Fibroblast of skin of left biceps (primary cell): ENCODE measurements at places on chromosomes 4 and X.

DNA sequence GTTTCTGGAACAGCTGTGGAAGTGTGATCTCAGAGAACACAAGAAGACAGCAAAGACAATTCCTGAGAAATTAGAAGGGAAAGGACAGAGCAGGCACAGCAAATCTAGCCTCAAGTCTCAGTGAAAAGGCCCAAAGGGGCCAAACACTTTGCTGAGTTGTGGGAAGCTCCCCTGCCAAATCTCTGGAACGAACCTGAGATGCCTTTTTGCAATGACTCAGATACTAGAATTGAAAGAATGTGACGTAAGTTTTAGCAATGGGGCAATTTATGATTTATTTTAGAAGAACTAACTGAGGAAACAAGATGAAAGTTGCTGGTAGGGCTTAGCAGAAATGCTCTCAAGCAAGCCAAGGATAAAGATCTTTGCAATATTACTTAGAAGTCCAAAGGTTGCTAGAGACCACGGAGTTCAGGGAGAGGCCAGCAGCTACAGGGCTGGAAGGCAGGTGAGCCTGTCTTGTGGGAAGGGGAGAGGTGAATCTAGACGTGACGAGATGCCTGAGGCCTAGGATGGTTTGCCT, 92.8 kb downstream of the AMELX start:
- peak; percentile 56 for DNase-seq

GRCh38 chrX:153865685-153866084, 20.3 kb downstream of the L1CAM start:
- DNase-seq: no peak

GRCh38 chr4:85792376-85793232, 317.7 kb downstream of the ARHGAP24 start:
- peak; percentile 60 for DNase-seq

DNA sequence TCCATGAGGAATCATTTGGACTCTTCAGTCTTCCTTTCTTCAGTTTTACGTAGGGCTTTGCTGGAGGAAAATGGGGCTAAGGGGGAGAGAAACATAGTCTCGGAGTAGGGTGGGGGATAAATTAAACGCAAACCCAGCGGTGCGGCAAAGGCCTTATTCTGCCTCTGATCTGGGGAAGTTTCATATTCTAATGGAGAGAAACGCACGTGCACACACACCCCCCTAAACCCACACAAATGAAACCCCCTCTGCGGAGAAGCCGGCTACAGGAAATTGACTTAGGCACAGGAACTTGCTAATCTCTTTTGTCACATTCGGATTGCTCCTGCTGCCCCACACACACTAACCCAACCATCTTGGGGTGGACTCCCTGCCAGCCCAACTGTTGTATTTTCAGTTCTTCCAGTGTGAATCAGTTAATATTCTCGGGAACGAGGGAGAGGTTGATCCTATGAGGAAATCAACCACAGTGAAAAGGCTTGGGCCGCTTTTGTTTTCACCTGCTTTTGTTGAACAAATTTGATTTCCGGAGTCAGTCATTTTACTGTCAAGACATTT, at the start of gene RHOH:
TSS of gene RHOH (plus strand) at position 308 of the 558 bp plus-strand sequence. CDS start 46,356 bp downstream, outside the sequence.
- no peak for DNase-seq

- DNase-seq: no peak
These were observed 28.2 kb downstream of the TAPT1 start for GRCh38 chr4:16197876-16198665.

DNA sequence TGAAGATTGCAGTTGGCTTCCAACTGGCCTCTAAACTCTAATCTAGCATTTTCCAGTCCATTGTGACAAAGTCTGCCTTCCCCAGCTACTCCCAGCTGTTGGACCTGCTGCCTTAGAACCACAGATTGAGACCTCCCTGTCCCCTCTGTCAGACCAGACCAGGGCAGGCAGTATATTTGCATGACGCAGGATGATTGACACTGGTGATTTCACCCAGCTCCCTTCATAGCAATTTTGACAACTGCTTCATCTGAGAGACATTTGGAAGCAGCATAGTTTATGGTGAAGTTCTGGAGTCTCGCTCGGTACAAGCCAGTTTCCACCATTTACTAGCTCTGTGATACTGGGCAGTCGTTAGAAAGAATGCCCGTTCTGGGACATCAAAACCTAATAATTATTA, 2.5 kb downstream of the CYP4V2 start:
- no peak for DNase-seq

DNA sequence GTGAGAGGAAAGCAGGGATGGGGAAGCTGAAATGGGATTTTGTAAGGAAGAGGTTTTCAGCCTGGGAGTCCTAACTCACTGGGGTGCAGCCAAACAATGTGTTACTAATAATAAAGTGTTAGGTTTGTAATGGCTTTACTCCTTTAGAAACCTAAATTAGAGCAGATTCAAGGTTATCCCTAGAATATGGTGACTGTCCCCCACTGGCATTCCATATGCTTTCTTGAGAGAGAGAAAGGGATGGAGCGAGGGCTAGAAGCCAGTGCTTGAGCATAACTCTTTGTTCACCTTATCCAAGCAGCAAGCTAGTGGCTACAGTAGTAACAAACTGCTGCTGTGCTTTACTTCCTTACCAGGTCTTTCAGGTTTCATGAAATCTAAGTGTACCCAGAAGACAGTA, 249.1 kb upstream of the PGRMC2 start:
- DNase-seq: no peak

DNA sequence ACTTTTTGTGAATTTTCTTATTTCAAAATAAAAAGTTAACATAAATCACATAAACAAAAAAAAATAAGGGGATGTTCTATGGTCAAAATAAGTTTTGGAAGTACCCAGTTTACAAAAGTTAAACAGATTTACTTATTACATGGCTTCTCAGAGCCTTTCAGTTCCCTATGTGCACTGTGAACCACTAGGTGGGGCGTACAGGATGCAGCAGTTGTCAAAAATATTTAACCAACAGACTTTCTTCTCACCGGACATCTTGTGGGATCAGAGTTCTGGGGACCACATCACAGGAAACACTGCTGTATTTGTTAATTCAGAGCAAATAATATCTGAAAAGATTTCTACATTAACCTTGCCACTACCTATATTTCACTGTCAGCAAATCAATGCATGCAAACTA, 74.1 kb downstream of the SMARCA1 start:
- DNase-seq: no peak

- peak; percentile 59 for DNase-seq
These were observed 71.7 kb upstream of the BCOR start for GRCh38 chrX:40169193-40170101.

DNA sequence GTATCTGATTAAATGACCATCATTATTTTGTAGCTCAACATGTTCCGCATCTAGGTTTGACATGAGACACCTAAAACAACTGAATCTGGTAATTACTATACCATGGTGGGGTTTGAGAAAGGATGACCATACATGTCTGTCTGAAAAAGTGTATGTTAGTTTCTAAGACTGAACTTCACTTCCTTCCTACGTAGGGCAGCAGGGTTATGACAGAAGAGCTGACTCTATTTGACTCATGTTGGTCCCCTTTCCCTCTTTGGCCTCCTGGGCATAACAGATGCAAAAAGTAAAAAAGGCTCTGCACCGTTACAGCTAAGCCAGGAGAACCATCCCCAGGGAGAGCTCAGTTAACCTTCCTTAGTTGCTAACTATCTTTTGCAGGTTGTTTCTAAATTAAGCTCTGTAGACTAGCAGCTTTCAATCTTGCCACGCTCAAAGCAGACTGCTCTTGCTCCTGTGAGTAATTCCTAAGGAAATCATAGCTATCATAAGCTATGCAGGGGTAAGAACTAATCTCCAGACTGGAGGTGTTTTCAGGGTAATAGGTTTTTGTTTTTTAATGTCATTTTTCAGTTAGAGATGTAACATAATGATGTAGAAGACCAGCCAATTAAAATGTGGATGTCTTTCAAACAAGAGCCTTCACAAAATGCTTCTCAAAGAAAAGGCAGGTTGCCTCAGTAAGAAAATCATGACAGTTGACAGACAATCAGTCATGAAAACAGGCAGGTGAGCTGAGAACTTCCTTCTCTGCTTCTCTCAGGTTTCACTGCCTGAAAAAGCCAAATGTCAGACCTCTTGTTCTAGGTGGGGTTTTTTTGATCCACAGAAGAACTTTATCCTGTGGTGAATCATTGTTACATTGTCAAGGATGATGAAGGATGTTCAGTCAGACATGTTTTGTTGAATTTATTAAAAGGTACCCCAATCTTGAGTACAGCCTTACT, 66.9 kb upstream of the DAPP1 start:
- no peak for DNase-seq

- DNase-seq: no peak
These were observed 12.4 kb downstream of the PAQR3 start for GRCh38 chr4:78926826-78927225.

GRCh38 chr4:94947681-94948108, 189.9 kb downstream of the BMPR1B start:
- DNase-seq: no peak

- DNase-seq: no peak
These were observed 34.2 kb downstream of the FAM193A start for GRCh38 chr4:2570551-2571222.

DNA sequence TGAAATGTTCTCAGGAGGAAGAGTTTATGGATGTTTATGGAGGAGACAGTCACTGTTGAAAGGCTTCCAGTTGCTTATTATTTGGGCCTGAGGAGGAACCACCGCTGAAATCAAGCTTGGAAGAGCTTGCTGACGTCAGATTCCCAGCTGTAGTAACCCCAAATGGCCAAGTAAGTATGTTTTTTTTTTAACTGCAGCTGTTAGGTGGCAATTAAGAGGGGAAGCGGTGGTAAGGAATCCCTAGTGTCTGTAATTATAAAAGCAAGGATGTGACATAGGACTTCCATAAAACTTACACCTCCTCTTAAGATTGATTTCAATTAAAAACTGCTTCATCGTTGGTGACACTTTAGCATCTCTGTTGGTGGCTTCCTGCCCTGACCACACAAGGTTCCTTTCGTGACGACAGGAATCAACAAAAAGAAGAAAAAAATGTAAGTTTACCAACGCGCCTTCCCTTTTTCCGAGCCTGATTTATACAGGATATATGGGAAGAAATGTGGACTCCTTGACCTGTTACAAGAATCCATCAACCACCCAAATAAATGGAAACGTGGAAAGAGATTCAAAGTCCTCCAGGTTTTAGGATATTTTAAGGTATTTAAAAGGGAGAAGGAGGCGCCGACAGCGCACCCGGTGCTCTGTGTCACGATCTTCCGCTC, 884 bp downstream of the RELL1 start:
- DNase-seq: no peak

DNA sequence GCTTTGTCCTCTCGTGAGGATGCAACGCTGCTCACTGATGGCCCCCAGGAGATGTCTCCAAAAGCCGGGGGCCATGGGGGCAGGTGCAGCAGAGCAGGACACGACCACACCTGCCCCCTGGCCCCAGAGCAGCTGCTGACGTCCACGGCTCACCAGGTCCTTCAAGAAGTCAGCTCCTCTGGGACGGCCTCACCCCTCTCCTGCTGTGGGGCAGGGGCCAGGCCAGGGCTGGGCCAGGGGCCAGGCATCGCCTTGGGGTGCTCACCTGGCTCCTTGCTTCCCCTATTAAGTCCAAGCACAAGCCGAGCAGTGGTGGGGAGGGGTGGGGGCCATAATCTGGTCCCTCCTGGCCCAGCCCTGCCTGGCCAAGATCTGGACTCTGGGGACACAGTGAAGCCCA, 28.6 kb upstream of the MXD4 start:
- DNase-seq: no peak
